8988T (cell line): ENCODE measurements at places on chromosomes 7 and 10.

DNA sequence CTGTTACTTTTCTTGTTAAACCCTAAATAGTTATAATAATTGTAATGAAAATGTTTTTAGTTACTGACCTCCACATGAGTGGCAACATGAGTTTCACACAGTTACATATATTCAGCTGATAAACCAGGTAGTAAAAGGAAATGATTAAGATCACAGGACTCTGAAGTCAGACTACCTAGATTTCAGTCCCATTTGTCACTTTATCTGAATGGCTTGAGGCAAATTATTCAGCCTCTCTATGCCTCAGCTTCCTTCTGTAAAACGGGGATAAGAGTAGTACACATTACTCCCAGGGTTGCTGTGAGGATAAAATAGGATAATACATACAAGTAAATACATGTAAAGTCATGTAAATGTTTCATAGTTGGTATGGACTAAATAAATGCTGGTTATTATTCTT, 254.3 kb upstream of the LRRTM3 start:
- no peak for DNase-seq

DNA sequence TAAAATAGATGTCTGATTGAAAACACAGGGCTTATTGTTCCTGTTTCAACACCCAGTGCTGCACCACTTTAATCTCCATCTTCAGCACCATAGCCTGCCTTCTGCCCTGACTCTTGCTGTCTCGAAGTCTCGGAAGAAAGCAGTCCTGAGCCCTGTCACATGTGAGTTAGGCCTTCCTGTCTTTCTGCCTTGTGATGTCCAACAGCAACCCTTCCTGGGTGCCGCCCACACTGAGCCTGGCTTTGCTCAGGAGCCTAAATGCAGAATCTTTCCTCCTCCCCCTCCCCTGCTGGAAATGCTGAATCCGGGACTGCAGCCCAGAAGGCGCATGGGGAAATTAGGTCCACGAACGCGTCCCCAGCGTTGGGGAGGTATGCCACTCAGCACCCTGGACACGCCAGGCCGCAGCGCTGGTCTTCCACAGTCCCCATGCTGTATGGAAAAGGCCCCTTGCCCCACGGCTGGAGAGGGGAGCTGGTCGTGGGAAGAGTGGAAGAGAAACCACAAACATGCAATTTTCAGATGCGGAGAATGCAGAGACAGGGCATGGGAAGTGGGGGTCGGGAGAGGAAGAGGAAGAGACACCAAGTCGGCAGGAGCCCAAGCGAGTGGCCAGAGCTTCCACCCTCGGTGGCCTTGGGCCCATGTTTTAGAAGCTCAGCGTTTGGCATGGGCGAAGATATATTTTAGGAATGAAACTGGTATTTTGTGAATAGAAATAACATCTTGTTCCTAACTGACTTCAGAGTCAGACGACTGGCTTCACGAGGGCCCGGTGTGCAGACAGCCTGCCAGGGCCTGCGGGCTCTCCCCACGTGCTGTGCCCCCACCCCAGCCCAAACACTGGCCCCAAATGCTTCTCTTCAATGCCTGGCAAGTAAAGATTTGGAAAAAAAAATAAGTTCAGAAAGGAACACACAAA, 656.1 kb upstream of the FOXK1 start:
- no peak for DNase-seq

DNA sequence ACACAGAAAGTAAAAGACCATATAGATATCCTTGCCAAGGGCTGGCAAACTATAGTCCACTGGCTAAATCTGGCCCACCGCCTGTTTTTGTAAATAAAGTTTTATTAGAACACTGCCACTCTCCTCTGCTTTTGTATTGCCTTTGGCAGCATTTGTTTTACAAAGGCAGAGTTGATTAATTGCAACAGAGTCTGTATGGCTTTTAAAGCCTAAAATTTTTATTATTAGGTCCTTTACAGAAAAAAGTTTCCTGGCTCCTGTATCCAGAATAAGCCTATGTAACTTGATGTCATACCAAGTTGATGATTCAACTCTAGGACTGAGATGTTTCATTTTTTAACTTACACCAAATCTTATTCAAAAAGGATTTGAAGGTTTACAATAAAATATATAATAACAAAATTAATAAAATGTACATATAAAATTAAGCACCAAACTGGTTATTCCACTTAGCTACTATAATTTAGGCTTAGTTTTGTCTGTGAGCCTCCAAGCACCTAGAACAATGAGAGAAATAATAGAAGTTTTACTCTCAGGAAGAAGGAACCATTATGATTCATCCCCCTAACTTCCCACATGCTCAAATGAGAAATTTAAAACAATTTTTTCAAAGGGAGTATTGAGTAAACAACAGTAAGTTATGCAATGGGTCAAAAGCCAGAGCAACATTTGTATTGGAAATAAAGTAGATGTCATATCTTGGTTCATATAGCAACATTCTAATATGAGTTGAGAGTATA, 31.9 kb downstream of the CPED1 start:
- no peak for DNase-seq

DNA sequence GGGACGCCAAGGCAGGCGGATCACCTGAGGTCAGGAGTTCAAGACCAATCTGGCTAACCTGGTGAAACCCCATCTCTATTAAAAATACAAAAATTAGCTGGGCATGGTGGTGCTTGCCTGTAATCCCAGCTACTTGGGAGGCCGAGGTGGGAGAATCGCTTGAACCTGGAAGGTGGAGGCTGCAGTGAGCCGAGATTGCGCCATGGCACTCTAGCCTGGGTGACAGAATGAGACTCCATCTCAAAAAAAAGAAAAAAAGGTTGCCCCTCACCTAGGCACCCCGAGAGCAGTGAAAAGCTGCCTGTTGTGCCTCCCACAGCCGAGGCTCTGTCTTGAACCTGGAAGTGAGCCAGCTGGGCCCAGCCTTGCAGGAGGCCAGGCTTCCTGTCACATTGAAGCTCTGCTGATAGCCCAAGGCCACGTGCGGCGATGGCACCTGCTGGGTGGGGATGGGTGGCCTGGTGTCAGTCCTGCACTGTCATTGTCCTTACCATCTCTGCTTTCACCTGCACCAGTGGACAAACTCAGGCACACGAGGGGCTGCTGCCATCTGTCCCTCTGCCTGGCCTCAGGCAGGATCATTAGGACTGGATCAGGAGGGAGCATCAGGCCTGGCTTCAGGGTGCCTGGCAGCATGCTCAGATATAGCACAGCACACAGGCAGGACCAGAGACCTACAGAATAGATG, 37.8 kb downstream of the DNAJB12 start:
- DNase-seq = no peak

DNA sequence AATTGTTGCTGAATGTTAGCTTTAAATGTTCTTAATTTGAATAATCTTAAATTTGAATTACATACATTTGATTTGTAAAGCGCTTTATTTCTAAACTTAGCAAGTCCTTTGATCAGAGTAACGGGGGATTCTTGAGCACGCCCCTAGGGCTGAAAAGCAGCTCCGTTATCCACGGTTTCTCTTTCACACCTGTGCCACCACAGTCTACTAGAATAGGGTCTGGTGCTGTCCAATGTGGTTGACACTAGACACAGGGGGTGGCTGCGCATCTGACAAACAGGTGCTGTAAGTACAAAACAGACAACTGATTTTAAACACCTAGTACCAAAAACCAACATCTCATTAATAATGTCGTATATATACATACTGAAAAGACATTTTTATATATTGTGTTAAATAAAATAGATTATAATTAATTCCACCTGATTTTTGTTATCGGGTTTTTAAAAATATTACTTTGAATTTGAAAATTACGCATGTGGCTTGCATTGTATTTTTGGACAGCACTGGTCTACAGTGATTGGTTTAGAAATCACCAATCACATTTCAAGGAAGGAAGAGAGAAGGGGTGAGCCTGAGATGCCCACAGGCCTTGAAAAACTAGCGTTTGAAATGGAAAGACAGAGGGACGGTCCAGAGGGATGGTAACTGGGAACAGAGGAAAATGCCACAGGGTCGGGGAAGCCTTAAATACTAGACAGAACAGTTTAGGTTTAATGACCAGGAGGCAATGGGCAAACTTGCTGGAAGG, 7.3 kb downstream of the SEPHS1 start:
- no peak for DNase-seq

- DNase-seq = no peak
Measured at GRCh38 chr7:7157177-7157886, 25.0 kb upstream of the C1GALT1 start.

- no peak for DNase-seq
Measured at GRCh38 chr7:79741684-79742083, 288.2 kb upstream of the MAGI2 start.

- peak; percentile 82 for DNase-seq
Measured at GRCh38 chr10:15370856-15371701, at the start of gene FAM171A1. FAM171A1 (minus strand) TSS chr10:15371289; CDS start chr10:15371052, 237 bp downstream.

DNA sequence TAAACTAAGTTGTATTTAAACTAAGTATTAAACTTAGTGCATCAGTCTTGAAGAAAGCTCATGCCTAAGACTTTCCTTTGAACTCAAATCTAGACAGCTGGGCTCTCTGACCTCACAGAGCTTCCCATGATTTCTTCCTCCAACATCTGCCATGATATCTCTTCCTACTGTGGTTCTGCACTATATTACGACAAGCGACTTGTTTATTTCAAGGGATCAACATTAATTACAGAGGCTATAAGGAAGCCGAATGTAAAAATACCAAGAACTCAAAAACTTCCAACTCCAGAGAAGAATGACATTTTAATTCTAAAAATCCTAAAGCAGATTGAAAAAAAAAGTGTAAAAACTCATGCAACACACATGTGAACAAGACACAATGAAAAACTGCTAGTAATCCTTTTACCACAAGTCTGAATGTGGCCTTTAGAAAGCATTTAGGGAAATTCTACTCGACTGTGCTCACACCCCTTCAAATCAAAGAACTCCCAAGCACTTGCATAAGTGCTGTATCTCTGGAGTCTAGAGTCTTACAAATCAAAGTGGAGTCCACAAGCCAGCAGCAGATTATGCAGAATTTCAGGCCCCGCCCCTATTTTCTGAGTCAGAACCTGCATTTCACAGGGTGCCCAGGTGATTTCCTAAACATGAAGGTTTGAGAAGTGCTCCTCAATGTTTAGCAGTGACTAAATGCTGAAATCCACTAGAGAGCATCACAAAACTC, 22.7 kb upstream of the WASHC2A start:
- DNase-seq = no peak

DNA sequence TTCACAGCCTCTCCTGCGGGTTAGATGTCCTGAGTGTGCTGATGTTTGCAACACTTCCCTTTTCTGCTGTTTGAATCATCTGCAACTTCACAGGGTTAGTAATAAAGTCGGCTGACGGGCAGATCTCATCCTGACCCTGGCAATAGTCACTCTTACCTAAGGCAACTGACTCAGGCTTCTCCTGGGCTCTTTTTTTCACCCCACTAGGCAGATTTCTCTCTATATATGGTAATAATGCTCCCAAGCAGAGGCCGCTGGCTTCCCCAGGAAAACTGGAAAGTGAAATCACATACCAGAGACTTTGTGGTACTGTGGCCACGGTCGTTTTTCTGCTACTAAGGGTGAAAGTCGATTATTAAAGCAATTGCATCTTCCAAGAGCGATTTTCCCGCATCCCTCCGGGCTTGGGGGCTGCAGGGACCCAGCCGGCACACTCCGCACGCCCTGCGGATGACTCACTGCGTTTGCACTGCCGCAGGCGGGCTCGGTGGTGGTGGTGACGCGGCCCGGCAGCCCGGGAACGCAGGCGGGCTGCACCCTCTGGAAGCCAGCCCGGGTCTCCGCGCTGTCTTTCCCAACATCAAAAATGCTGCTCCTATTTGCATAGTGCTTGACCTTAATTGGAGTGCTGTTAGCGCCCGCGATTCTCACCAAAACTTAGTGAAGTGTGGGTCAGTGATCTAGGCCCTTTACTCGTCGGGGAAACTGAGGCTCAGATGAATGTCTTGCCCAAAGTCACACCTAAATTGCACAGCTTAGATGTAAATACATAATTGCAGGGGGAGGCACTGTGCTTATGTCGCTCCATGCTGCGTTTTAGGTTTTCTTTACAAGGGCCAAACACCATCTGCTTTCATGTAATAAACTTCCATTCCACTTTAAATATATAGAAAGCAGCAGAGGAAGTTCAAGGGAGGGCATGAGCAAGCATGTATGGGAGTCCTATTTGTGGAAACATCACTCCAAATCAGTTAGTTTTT, 47.6 kb upstream of the ITGB1 start:
- DNase-seq = peak; percentile 58

DNA sequence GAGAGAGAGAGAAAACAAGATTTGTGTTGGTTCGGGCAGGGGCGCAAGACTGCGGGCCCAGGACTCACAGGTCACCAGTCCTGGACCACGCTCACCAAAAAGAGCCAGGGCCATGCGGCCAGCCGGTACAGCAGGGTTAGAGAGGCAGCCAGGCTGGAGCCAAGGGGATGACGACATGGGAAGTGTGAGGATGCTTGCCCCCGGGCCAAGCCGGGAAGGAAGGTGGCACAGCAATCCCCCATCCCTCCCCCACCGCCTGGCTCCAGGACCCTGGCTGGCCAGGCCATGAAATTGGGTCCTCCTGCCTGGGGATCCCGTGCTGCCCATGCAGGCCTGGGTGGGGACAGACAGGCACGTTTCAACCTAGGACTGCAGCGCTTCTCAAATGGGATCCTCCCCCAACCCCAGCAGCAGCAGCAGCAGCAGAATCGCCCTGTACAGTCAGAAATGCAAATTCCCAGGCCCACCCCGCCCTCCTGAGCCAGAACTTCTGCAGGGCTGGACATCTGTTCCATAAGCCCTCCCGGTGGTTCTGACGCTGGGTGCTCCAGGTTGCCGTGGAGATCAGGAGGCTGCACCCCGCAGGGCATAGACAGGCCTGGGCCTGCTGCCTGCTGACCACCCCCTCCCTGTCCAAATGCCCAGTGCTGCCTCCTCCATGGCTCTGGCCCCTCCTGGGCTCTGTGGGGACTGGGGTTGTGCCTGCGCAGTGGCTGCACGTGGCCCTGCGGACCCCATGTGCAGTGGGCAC, 35.0 kb downstream of the YKT6 start:
- DNase-seq = no peak

DNA sequence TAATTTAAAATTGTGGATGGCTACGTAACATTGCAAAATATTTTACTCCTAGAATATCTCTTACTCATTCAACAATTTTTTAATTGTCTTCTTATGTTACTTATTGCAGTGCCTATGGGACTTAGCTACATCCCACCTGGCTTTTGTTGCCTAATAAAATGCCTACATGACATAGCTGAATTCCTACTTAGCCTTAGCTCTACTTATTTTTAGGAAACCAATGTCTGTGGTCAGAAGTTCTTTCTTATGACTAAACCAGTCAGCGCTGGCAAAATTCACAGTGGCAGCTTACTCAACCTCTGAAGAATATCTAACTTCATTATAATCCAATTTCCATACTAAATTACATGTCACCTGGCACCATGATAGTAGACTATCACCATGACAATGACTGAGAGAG, 1612.4 kb upstream of the LRRTM3 start:
- DNase-seq = no peak
